ENCODE measurements at places on chromosomes 2 and 18.

DNA sequence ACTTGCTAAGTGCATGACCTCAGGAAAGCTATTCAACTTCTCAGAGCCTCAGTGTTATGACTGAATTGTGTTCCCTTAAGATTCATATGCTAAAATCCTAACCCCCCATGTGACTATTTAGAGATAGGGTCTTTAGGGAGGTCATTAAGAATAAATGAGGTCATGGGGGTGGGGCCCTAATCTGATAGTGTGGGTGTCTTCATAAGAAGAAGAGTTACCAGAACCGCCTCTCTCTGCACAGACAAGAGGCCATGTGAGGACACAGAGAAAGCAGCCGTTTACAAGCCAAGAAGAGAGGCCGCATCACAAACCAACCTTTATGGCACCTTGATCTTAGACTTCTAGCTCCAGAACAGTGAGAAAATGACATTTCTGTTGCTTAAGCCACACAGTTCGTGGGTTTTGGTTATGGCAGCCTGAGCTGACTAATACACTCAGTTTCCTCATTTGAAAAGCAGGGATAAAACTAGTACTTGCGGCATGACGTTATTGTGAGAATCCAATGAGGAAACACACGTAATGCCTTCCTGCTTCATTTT, 9.9 kb downstream of the SH2D6 start:
- no peak for DNase-seq

GRCh38 chr2:64482765-64483504, 29.0 kb downstream of the LGALSL start:
- DNase-seq: peak; percentile 3

DNA sequence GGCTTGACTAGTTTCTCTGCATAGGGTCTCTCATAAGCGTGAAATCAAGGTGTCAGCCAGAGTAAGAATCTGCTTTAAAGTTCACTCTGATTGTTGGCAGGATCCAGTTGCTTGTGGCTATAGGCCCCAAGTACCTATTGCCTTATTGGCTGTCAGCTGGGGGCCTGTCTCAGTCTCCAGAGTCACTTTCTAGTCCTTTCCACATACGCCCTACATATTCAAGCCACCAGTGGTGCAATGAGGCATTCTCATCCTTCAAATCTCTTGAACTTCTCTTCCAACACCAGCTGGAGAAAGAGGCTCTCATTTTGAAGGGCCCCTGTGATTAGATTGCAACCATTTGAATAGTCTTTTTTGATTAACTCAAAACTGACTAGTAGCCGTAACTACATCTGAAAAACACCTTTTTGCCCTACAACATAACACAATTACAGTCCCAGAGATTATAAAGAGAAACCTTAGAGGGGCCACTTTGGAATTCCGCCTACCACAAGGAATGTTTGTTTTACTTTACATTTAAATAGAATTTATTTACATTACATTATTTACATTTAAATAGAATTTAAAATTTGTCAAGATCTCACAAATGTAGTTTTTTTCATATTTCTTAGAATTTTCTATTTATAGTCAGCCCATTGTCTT, 520.1 kb downstream of the DSC3 start:
- no peak for DNase-seq

GRCh38 chr2:42638080-42638784, 69.8 kb downstream of the MTA3 start:
- no peak for DNase-seq

DNA sequence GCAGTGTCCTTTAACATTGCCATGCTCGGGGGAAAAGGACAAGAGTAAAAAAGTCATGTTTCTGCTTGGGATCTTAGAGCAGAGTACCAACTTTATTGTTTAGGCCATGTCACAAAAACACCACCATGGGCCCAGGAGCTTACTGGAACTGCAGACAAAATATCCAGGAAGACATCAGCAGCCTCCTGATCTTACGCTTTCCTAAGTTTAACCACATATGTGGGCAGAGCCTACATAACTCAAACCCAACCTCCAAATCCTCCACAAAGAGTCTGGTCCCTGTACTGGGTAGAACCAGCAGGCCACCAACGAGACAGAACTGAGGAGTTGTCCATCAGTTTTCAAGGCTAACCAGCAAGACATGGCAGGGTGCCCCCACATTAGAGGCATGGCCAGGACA, 10.3 kb downstream of the GALNT14 start:
- DNase-seq: no peak

DNA sequence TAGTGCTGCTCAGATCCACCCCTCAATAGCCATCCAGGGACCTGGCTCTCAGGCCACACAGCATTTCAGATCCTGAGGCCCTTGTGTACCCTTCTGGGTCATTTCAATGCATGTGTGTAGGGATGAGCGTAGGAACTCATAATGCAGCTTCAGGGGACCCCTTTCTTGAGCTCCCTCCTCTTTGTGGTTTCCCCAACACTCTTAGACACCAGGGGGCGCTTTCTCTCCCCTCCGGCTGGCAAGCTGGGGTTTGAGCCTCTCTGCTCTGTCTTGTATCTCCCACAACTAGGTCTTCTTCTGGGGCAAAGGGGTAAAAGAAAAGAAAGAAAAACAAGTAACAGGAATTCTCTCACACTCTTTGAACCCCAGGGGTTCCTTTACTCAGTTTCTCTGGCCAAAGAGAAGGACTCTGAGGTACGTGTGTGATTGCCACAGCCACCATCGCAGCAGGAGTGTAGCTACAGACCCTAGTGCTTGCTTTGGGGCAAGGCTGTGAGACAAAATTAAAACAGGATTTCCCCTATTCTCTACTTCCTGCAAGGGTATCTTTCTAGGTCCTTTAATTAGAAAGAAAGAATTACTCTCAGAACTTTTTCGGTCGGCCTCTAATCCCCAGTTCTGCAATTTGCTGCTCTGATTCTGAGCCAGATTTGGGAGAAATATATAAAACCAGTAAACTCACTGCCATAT, 38.0 kb downstream of the CABYR start:
- DNase-seq: no peak

GRCh38 chr2:174025271-174026121, 60.3 kb upstream of the SP3 start:
- no peak for DNase-seq

- DNase-seq: no peak
Measured at GRCh38 chr18:3520230-3521085, 70.5 kb downstream of the TGIF1 start.

- DNase-seq: no peak
Measured at GRCh38 chr18:8424917-8425725, 184.1 kb upstream of the RAB12 start.

DNA sequence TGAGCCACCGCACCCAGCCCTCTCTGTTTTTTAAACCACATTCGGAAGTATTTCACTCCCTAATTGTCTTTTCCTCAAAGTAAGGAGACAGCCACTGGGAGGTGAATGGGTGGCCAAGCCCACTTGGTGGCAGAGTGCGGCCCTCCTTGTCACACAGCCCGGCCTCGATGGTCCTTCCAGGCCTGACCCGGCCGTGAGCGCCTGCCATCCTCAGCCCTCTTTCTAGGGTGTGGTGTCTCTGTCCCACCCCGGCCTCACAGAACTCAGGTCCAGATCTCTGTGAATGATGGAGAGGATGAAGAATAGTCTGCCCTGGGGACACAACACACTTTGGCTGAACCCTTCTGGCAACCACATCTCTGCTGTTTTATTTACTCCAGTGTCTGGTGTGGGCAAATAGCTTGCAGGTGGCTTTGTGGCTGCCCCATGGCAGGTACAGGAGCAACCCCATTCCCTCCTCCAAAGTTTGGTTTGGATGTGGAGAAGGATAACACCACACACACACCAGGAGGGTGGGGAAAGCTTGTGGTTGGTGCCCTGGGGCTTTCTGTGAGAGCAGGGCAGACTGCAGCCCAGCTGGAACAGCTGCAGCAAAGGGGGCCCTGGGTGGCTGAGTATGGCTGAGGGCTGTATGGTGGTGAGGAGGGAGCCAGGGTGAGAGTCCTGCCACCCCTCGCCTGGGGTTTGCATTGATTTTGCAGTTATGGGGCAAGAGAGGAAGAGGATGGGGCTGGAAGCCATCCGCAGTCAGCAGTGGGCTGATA, 88.6 kb downstream of the FAM168B start:
- no peak for DNase-seq

- no peak for DNase-seq
Measured at GRCh38 chr2:85956646-85957039, 67.9 kb upstream of the ST3GAL5 start.

DNA sequence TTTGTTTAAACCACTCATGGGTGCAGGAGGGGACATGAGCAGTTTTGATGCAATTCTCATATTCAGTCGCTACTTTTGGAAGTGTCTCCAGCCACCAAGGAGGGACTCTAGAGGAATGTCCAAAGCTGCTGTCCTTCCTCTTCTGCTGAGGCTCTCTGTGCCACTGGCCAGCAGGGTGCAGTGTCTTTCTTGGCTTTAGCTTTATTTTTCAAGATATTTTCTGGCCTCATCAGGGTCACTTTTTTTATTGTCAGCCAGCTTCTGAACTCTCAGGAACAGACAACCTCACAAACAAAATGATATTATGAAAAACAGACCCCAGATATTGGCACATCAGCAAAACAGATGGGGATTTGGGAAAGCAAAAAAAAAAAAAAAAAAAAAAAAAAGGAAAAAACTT, 289.3 kb upstream of the ZSWIM2 start:
- no peak for DNase-seq

DNA sequence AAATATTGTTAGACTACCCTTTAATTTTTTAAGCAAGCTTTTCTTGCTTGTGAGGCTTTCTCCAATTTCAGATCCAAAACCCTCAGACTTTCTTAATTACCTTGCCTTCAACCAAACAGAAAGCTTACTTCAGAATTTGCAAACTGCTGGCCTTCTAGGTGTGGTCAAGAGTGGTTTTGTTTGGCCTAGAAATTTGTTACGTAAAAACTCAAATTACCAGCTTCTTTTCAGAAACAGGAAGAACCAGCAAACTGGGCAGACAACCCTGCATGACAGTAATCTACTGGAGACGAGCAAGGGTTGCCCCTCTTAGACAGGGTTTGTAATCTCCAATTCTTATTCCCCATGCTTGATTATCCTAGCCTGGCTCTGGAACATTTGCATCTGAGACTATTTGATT, 27.1 kb downstream of the SRBD1 start:
- no peak for DNase-seq

DNA sequence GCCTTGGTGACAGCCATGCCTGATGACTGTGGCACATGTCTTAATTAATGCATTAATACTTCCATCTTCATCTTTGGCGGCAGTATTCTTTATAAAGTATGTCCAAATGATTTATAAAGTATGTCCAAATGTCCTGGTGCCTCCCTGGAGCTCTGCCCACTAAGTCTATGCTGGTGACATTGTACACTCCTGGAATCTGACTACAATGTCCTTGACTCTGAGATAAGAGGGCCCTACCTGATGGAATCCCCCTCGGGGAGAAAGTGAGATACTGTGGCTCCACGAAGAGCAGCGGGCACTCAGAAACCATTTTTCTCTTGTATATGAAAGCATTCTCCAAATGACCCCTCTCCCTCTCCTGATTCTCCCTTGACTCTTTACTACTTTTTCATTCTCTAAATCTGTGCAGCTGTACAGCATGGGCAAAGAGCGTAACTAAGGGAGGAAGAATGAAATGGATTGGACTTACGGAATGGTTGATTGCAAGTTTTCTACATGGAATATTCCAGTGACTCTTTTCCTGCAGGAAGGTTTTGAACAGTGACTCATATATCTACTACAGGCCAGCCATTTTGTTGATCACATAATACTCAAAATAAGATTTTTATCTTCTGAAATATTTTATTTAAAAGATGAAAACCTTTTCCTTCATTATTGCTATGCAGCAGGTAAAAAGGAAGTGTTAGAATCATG, 17.3 kb downstream of the RAB12 start:
- no peak for DNase-seq

DNA sequence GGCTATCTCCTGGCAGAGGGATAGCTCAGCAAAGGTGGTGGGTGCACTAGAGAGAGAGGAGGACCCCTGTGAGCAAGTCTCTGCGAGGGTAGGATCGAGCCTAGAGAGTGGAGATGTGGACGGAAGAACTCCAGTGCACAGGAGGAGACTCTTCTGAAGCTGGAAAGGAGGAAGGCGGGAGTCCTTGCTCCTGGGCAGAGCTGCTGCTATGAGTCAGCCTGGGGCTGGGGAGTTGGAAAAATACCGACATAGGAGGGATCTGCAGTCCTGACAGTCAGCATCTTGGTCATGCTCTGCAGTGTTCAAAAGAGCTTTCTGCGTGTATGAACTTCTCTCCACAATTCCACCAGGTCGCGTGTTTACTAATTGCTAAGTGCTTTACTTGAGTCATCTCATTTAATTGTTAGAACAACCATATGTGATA, 233.8 kb downstream of the LDLRAD4 start:
- DNase-seq: no peak

- no peak for DNase-seq
Measured at GRCh38 chr2:128602038-128602698, 283.5 kb upstream of the HS6ST1 start.

Data from SW 1271 (cell line).